ENCODE measurements at places on chromosomes 16 and 17. TPM values are rescaled to one million over a fixed set of nuclear protein-coding genes. Genes with fewer than 3 reads are reported as not detected.

DNA sequence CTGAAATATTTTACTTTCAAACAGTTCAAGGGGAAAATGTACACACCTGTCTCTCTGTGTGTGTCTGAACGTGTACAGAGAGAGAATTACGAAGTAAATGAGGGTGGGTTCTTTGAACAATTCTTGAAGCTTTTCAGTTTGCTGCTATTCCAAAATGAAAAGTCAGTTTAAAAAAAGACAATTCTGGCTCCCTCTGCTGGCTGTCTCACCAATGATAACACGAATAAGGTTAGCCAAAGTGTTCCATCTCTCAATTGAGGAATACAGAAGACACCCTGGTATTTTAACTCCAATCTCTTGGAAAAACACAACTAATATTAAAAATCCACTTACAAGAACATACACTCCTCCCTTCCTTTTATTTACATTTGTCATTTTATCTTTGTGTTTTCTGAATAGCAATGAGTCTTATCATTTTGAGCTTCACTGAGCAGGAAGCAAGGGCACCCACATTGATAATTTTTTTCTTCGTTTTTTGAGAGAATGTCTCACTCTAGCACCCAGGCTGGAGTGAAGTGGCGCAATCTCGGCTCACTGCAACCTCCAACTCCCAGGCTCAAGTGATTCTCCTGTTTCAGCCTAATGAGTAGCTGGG is 20.5 kb downstream of the EFTUD2 start:
- peak; percentile 38 for DNase-seq

DNA sequence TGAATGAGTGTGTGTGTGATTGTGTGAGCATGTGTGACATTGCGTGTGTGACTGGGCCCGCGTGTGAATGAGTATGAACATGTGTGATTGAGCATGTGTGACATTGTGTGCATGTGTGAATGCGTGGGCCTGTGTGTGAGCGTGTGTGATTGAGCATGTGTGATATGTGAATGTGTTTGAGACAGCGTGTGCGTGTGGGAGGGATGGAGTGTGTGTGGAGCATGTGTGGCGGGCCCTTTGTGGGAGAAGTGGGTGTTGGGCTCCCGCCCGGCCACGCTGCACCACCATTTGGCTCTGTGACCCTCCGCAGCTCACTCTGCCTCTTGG is 22.7 kb upstream of the GSE1 start:
- no peak for DNase-seq

DNA sequence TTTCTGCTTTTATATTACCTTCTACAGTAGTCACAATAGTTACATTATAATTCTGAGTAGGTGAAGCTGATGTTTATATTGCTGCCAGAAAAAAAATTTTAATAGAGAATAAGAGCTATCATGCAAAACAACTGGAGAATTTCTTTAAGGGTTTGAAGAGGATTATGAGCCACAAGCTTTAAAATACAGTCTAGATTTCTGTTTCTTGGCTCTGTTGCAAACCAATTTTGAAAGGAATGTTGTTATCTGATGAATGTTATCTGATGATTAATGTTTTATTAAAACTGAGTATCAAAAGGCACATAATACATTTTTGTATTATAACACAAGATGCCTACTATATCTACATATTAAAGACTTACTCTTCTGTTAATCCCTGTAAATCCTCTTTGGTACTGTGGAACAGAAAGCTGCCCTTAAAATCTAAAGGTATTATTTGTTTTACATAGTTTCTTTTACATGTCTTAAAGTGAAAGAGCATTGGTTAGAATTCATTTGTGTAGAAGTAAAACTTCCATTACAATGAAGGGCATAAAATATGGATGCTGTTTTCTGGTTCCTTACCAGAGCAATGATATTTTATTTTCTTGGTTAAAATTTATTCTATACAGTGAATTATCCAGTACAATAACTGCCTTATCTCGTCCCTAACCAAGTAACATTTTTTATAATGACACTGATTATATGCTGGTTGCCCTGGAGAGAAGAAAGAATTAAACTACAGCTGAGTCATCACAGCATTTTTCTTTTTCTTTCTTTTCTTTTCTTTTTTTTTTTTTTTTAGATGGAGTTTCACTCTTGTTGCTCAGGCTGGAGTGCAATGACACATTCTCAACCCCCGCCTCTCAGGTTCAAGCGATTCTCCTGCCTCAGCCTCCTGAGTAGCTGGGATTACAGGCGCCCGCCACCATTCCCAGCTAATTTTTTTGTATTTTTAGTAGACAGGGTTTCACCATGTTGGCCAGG is 205.7 kb downstream of the TANC2 start:
- DNase-seq = peak; percentile 73

DNA sequence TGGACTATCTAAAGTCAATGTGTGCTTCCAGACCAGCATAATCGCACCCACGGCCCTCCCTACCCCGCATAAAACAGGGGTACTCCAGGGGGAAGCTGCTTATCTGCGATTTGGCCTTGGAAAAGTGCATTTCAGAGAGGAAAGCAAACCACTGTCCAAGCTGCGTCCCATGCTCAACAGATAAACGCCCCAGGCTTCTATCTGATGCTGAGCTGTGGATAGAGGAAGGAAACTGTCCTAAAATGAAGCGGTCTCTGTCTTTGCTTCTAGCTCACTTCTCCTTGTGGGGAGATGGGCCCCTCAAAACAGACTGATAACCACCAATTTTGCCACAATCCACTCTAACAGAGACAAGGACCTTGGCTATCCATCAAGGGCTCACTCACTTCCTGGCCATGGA is 160.5 kb upstream of the TNRC6C start:
- no peak for DNase-seq

Gene MYO15A
- polyA plus RNA-seq = 0.49 TPM

Gene TP53TG3
- not detected for polyA plus RNA-seq

Gene HAP1
- 0.09 TPM for polyA plus RNA-seq

Data from IMR-90 (cell line).